Amniotic stem cell (primary cell): ENCODE measurements at places on chromosomes 16 and 17.

- no peak for DNase-seq
Measured at GRCh38 chr16:49986351-49987124, 38.5 kb upstream of the CNEP1R1 start.

DNA sequence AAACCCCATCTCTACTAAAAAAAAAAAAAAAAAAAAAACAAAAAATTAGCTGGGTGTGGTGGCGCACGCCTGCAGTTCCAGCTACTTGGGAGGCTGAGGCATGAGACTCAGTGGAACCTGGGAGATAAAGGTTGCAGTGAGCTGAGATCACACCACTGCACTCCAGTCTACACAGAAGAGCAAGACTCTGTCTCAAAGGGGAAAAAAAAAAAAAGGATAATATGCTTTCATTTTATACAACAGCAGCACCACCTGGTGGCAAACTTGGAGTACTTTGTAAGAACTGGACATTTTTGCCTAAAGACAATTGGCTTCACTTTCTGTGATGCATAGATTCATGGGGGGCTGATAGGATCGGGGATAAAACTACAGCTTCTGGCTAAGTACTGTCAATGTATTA lies 8.5 kb downstream of the CHTF8 start:
- DNase-seq, result peak; percentile 63

DNA sequence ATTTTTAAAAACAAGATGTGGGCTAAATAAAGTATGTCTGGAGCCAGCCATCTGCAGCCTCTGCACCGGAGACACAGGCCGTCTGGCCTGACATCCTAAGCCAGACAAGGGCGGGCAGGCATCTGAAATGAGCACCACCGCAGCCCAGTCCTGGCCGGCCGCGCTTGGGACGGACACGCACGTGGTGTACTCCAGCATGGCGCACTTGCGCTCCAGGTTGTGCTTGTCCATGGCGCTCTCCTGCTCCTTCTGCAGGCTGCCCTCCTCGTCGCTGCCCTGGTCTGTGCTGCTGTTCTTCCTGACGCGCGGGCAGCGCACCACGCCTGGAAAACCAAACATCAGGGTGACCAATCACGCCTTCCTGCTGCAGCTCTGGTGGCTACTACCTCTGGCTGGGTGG lies 60.3 kb downstream of the GTF3C1 start:
- no peak for DNase-seq

GRCh38 chr17:70137451-70138230 lies 31.7 kb upstream of the KCNJ2 start:
- DNase-seq, result no peak

- DNase-seq, result no peak
Measured at GRCh38 chr17:1997289-1997926, 27.7 kb downstream of the RTN4RL1 start.

- no peak for DNase-seq
Measured at GRCh38 chr17:7955414-7956227, 23.6 kb downstream of the CNTROB start.

GRCh38 chr16:49952386-49952785 lies 72.6 kb upstream of the CNEP1R1 start:
- DNase-seq, result no peak

DNA sequence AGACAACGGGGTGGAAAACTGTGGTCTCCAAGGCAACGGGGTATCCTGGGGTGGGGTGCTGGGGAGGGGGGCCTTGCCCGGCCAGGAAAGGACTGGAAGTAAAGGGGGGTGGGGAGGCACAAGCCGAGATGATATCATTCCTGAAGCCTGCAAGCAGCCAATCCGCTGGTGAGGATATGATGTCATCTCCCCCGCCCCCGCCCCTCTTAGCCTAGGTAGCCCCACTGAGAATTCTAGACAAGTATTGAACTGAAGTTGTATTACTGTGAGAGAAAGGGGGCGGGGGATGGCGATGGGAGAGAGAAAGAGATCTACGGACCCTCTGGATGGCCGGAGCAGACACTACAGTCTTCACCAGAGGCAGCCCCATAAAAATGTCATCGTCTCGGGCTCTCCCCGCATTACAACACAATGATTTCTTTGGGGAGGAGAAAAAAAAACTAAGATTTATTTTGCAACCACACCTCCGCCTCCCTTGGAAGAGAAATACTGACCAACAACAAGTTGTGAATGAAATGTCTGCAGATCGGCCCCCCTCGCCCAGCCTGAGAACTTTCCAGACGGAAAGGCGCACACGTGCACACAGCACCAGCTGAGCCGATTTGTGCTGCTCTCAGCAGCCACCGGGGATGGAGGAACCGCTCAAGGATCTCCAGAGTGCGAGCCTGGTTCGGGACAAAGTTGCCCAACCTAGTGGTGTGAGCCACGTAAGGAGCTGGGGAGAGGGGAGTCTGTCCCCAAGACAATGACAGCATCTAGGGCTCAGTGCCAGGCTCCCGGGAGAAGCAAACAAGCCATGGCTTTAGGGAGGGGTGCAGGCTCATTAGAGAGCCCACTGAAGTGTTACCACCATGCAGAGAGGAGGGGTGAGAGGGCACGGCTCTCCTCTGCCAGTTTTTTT lies 222.1 kb downstream of the SOX9 start:
- no peak for DNase-seq

- no peak for DNase-seq
Measured at GRCh38 chr17:1611715-1612114, 16.9 kb downstream of the SLC43A2 start.

- no peak for DNase-seq
Measured at GRCh38 chr16:7731141-7731540, 398.5 kb downstream of the RBFOX1 start.

DNA sequence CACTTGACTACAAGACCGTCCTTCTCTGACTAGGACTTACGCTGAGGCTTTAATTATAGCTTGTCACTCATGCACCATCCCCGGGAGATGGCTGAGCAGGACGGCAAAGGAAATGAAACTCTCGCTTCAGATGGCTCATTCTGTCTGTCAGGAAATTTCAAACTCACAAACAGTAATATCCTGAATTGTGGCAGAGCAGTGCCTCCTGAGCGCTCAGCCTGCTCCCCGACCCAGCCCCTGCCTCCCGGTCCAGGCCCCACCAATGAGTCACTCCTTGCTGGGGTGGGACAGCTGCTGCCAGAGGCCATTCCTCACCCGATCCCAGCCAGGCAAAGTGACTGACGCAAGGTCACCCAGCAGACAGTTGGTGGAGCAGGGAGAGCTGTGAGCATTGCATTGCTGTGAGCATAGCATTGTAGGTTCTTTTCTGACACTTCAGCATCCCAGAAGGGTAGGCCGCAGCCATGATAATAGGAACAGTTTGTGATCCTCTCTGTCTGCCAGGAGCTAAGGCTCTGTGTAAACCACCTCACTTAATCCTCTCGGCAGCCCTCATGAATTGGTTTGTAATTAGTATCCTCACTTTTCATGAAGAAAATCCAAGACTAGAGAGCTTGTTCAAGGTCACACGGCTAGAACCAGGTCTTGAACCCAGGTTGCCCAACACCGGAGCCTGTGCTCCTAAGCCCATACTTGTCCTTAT lies 20.9 kb downstream of the CCDC182 start:
- no peak for DNase-seq

DNA sequence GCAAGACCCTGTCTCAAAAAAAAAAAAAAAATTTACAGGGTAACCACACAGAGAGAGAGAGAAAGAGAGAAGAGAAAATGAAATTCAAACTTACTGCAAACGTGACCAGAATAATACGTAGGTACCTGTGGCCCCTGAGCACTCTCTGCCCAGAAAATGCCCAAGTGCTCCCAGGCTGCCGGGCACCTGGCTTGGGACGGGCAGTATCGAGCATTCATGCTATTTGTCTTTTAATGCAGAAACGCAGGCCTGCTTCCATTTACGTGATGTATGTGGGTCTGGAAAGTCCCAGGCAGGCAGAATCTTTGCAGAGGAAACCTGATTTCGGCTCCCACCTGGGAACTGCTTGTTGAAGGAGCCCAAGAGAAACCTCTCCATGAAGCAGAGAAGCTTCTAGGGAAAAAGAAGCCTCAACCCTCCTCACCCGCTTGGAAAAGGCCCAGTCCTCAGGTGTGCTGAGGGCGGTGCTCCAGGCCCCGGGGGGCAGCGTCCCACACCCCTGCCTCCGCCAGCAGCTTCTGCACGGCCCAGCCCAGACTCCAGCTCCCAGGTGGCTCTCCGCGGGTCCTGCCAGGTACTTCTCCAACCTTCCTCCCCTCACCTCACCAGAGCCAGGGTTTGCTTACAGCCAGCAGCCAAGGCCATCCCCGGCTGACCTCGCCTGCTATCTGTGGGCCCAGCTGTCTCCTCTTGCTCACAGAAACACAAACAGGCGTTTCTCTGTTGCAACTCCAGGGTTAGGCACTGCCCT lies 14.0 kb downstream of the RPH3AL start:
- DNase-seq, result no peak

DNA sequence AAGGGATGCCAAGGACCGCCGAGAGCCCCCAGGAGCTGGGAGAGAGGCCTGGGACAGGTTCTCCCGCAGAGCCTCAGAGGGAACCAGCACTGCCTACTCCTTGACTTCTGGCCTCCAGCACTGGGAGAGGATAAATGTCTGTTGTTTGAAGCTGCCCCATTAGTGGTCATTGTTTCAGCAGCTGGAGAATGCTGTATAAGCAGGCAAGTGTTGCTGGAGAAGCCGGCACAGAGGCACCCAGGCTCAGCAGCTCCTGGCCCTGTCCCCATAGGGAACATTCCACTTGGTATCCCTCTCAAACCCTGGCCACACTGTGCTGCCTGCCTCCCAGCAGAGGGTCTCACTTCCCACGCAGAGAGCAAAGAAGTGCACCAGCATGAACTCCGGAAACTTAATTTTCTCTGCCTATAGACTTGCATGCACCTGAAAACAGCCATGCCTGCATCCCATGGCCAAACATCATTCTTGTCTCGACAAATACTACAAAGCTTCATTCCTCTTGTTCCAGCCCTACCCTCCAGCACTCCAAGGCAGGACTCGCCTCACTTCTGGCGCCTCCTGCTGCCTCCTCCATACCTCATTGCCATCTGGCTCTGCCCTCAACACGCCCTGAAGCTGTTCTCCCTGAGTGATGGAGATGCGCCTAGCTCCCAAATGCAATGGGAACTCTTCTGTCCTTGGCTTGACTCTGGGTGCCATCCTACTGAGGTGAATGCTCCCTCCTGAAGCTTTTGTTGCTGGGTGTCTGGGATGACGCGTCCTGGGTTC lies 88.1 kb downstream of the DNAH17 start:
- no peak for DNase-seq

DNA sequence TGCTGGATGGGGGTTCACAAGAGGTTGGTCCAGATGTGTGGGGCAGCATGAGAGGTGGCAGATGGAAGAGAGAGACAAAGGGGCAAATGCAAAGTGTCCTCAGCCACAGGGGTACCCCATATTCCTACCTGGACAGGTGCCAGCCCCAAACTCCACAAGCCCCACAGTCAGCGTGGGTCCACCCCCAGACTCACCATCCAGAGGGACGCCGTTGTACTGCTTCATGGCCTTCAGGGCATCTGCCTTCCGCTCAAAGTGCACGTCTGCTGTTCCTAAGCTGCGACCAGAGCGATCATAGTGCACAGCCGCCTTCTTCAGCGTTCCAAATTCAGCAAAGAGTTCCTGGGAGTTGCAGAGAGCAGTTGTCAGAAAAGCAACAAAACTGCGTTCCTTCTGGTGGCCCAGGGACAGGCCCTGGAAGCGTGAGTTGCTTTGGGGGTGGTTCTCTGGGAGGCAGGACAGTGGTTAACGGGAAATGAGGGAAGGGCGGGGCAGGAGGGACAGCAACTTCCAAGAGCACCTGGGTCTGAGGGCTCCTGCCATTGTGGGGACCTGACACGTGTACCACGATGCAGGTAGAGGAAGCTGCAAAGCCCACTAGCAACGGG lies 2.3 kb downstream of the ALYREF start:
- DNase-seq, result no peak

- DNase-seq, result no peak
Measured at GRCh38 chr16:69365901-69366300, 14.3 kb upstream of the TMED6 start.

GRCh38 chr17:40175928-40176753 lies 1.1 kb upstream of the RAPGEFL1 start:
- DNase-seq, result no peak

- no peak for DNase-seq
Measured at GRCh38 chr16:4052801-4053293, 63.4 kb downstream of the ADCY9 start.

DNA sequence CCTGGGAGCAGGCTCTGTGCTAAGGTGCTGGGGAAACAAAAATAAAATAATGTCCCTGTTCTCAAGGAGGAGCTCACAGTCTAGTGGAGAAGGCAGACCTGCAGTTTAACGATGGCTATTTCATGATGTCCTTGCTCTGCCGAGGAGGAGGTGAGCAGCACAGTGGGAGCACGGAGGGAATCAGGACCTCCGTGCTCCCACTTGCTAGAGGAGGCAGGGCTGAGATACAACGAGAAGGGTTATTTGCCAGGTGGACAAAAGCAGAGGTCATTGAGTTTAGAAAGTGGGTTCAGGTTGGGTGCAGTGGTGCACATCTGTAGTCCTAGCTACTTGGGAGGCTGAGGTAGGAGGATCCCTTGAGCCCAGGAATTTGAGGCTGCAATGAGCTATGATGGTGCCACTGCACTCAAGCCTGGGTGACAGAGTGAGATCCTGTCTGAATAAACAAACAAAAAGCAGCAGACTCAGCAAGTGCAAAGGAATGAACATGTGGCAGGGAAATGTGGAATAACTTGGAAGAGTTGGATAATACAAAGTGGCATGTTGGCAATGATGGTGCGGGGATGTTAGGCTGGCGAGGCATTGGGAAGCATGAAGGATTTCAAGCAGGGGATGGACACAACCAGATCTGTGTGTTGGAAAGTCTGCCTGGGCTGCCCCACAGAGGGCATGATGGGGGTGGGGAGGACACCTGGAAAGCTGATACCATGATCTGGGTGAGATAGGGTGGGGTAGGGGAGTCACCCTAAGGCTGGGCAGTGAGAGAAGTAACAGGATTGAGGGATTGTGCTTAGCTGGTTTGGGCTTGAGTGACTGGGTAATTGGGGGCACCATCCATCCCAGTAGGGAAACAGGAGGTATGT lies 12.8 kb upstream of the TNS4 start:
- no peak for DNase-seq

DNA sequence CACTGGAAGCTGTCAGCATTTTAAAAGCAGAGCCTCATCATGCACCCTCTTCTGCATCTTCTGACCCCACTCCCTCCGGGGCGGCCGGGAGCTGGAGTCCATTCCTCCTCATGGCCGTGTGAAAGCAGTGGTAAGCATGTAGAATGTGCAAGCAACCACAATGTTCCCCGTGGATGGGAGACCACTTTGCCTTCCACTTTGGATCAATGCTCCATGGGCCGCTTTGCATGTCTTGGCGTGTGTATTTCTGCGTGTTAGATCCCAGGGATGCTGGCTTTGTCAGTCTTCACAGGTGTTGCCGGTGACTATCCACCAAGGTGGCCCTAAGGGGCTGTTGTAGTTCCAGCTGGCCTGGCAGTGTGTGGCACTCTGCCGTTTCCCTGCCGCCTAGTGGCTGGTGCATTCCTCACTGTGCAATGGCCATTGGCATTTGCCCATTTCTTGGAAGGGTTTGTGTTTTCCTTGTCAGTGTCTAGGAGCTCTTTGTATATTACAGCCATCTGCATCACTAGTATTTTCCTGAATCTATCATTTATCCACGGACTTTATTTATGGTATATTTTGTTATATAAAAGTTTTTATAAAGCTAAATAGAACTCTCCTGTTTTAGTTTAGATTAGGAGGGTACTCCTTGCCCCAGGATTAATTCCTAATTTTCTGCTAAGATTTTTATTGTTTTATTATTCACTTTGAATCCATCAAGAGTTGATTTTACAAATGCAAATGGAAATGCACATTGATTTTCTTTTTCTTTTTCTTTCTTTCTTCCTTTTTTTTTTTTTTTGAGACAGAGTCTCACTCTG lies 5.8 kb upstream of the ALDH3A1 start:
- no peak for DNase-seq
